ENCODE measurements at places on chromosomes 1 and 21. TPM values are rescaled to one million over a fixed set of nuclear protein-coding genes. Genes with fewer than 3 reads are reported as not detected.

The SERTAD4 gene
- 9.2 TPM for total RNA-seq

The CNIH3 gene
- total RNA-seq, result 4.3 TPM

DNA sequence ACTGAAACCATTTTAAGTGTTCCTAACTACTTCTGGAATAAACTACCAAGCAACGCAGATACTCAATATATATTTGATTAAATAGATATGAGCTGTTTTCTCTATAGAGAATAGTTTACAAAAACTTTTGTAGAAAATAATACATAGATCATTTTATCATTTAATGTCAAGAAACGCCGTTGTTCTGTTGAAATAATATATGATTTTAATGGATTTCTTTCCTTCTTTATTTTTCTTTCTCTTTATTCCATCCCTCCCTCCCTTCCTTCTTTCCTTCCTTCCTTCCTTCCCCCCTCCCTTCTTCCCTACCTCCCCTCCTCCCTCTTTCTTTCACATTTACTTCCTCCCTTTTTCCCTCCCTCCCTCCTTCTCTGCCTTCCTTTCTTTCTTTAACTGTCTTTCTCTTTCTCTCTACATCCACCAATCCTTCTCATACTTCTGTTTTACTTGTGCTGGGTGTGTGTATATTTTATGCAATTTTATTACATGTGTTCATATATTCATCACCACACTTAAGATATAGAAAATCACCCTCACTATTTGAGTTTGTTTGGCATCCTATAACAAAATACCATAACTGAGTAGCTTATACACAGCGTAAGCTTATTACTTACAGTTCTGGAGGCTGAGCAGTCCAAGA is 230.9 kb upstream of the BRINP3 start:
- H3K4me1 ChIP-seq, result no peaks in the 10 kb centered on the region
- DNase-seq, result no peak
- H3K36me3 ChIP-seq, result no peaks in the 10 kb centered on the region
- no peak overlapping the region for H3K27ac ChIP-seq

- no peak overlapping the region for H3K27ac ChIP-seq
- H3K36me3 ChIP-seq, result no peaks in the 10 kb centered on the region
- DNase-seq, result no peak
- no peak overlapping the region for H3K4me3 ChIP-seq
Observed at GRCh38 chr1:93653656-93654055, 28.0 kb downstream of the BCAR3 start.

DNA sequence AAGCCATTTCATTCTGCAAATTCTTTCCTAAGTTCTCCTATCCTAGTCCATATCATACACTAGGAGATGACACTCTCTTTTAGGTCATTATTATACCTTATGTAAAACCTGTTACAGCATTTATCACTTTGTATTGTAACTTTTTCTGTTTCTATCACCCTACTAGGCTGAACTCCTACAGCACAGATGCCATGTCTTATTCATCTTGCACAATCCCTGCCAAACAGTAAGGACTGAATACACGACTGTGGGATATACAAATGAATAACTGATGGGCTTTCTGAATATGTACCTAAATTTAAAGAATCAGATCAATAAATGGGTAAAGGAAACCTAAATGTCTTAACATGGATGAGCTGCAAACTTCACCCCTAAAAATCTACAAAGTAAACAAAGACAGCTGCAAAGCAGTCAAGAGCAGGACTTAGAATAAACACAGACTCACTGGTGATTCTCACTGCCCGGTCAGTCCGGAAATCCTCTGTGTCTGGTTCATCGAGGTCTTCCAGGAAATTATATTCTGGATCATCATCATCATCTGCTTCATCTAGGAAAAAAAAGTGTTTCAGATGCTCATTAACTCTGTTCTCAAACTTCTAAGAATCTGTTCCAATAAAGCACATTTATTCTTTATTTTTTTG is 62.3 kb downstream of the GON4L start:
- peaks cover 12% of the 10 kb centered on the region for H3K36me3 ChIP-seq
- no peak overlapping the region for H3K4me3 ChIP-seq
- no peak overlapping the region for H3K27ac ChIP-seq

- no peak overlapping the region for H3K27ac ChIP-seq
- no peaks in the 10 kb centered on the region for H3K36me3 ChIP-seq
- H3K4me3 ChIP-seq, result no peak overlapping the region
Observed at GRCh38 chr1:51287966-51288365, 42.4 kb downstream of the TTC39A start.

- no peaks in the 10 kb centered on the region for H3K27me3 ChIP-seq
- H3K4me3 ChIP-seq, result peak overlapping the region; percentile 29
- no peak overlapping the region for H3K27ac ChIP-seq
- no peak for DNase-seq
Observed at GRCh38 chr1:154327466-154328317, 2.4 kb downstream of the ATP8B2 start.

DNA sequence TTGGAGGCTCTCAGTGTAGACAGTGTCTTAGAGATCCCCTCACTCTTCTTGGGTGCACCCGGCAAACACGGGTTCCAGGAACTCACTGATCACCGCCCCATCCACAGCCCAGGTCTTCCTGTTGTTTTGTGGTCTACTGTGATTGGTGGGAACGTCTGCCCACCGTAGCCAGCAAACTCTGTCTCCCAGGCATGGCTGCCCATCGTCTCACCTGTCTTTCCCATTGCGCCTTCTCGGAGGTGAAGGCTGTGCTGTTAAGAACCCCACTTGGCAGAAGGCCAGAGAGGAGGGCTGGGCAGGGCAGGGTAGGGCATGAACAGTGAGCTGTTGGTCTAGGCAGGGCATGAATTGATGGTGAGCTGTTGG is 14.1 kb upstream of the KCNA2 start:
- no peaks in the 10 kb centered on the region for H3K4me1 ChIP-seq
- no peak overlapping the region for H3K4me3 ChIP-seq
- H3K36me3 ChIP-seq, result no peaks in the 10 kb centered on the region
- H3K27me3 ChIP-seq, result peaks cover 15% of the 10 kb centered on the region
- no peak for DNase-seq
- H3K27ac ChIP-seq, result no peak overlapping the region

- H3K27ac ChIP-seq, result no peak overlapping the region
- no peak overlapping the region for H3K4me3 ChIP-seq
- H3K4me1 ChIP-seq, result no peaks in the 10 kb centered on the region
- H3K27me3 ChIP-seq, result no peaks in the 10 kb centered on the region
Observed at GRCh38 chr1:71295350-71295749, 214.5 kb upstream of the ZRANB2 start.

- DNase-seq, result no peak
- H3K4me1 ChIP-seq, result peaks cover 5% of the 10 kb centered on the region
- H3K27ac ChIP-seq, result no peak overlapping the region
- H3K36me3 ChIP-seq, result no peaks in the 10 kb centered on the region
- H3K4me3 ChIP-seq, result no peak overlapping the region
Observed at GRCh38 chr1:228060458-228061190, 21.9 kb upstream of the ARF1 start.

DNA sequence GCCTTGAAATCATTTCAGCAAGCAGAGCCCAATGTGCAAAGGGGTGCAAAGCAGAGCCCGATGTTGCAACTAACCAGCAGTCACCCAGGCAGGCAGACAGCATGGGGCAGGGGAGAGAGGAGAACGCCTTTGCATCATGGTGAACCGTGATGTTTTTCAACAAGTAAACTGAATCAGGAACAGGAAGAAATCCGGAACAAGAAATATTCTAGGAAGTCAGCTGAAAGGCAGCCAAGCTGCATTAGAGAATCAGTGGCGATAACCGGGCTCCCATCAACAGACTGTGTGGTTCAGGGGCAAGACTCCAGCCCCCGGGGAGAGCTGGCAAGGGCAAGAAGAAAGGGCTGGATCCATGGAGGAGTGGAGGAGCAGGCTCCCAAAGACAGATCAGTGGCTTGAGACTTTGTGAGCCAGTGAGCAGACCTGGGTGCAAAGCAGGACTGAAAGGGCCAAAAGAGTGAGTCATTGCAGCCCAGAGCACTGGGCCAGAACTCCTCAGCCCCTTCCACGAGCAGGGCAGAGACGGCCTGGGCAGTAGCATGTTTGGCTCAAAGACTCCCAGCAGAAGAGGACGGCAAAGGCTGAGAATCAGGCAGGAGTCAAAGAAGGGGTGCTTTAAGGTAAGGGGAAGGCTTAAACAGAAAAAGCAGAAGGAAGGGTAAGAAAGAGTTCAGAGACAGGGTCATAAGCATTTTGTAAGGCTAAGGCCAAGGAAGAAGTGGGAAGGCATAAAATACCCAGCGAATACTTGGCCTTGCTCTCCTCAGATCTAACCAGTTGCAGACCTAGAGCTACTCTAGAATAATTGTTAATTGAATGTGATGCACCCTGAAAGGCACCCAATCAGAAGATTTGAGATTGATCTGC is 155.0 kb downstream of the SETD4 start:
- no peaks in the 10 kb centered on the region for H3K4me1 ChIP-seq
- no peak overlapping the region for H3K27ac ChIP-seq
- no peak for DNase-seq
- no peak overlapping the region for H3K4me3 ChIP-seq
- no peaks in the 10 kb centered on the region for H3K27me3 ChIP-seq
- H3K36me3 ChIP-seq, result no peaks in the 10 kb centered on the region

All from kidney (tissue), 22 donors.